ENCODE measurements at places on chromosomes 3 and 15.

- peak; percentile 85 for DNase-seq
Observed at GRCh38 chr3:169966951-169967915, 626 bp downstream of the SEC62 start.

DNA sequence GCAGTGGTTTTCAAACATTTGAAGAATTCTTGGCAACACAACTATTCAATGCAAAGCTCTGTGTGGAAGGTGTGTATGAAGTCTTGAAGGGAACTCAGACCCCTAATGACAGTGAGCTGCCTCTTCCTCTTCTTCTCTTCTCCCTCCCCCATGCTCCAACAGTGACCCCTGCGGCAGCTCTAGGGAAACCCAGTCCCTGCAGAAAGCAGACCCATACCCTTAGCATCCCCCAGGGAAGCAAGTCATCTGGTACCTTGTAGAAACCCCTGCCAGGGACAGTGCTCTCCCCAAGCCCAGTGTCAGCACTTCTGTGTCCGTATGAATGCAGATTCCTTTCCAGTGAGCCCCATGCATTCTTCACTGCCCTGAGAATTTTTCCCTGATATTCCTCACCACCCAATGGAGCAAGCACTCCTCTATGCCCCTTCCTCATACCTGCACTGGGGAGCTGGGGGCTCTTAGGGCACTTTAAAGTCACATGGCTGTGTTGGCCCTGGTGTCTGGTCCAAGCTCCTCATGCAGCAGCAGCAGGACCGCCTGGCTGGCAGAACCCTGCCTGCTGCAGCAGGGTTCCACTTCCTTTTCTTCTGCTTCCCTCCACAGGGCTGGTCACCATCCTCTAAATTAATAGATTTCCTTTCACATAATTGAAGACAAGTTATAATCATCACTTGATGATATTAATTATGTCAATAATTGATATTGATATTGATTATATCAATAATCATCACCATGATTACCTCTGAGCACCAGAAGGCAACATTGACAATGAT is 442.5 kb downstream of the EPHB1 start:
- DNase-seq: no peak

- no peak for DNase-seq
Observed at GRCh38 chr15:37758412-37758811, 176.0 kb upstream of the TMCO5A start.

DNA sequence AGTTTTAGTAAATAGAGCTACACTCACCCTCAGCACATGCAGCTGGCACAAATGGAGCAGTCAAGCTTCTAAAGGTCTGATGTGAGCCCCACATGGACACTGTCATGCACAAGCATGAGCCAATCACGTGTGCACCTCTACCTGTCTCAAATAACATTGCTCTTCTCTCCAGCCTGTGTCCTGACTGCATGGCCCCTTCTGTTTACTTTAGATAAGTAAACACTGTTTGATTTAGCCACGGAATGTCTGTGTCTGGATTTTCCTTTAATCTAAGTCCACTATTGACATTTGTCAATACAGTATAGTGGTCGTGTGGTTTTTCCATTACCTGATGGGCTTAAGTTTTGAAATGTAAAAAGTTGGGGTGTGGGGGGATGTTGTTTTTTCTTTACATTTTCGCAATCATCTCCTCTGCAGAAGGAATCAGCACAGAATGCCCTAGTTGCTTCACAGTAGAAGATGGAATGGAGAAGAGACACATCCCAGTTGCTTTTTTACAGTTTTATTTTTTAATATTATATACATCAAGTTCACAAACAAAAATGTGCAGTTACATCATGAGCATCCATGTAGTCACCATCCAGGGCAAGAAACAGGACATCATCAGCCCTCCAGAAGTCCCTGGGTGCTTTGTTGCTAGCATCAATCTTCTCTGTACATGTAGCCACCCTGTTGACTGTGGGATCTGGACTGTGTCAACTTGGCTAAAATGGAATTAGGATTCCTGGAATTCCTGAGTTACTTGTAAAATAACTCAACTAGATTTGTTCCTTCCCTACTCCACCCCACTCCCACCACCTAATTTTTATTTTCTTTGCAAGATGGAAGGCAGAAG is 146.1 kb downstream of the UACA start:
- no peak for DNase-seq

DNA sequence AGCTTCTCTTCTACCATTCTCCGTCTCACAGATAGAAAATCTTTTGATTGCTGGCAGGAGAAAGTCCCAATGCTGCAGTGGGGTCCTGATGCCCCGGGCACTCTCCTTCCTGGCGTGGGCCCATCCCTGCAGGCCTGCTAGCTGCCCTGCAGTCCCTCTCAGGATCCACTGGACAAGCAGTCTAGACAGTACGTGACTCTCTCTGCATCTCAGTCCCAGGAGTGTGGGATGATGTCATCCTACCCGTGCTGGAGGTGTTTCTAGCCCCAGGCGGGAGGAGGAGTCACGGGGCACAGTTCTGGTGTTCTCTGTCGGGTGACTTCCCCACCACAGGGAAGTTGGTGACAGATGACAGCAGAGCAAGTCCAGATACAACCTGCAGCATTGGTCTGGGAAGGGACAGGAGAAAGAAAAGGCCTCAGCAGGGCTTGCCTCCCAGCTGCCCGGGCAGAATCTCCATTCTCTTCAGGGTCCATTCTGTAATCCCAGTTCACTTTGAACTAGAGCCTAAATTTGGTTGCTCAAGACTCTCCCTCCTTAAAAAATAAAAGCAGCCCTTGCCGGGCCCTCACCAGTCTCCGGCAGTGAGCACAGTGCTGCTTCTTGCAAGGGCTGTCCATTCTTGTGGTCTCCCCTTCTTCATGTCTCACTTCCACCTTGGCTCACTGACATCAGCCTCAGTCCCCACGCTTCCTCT is 30.6 kb downstream of the SLC28A1 start:
- DNase-seq: peak; percentile 30

- no peak for DNase-seq
Observed at GRCh38 chr3:74511078-74511477, 103.4 kb downstream of the CNTN3 start.

DNA sequence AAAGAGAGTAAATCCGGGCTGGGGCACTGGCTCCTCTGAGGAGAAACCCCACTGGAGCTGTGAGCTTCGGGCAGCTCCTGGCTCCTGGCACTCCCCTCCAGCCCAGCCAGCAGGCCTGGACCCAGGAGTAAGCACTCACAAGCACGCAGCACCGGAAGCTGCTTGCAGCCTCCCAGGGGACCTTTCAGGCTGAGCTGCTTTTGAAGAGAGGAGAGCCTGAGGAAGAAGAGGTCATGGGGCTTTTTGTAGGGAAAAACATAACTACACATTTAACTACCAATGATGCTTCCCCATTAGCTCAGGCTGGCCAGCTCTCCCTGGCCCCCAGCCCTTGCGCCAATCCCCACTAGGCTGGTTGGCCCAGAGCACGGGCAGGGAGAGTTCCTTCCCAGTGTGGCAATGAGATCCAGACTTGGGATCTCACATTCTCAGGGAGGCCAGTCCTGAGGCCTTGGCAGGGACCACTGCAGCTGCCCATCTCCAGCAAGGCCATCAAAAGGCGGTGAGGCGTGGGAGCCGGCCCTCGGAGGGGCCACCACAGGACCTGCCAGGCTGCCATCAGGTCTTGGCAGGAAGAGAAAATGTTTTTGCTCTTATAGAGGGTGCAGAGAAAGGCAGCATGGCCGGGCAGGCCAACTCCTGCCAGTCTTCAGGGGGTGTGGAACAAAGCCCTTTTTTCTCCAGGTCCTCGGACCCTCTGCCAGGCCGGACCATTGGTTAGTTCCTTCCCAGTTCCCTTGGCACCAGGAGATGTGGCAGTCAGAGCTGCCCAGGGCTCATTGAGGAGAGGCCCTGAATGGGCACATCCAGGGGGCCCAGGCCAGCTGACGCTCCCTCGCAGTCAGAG is 41.5 kb upstream of the MFGE8 start:
- DNase-seq: no peak

GRCh38 chr15:51801391-51801835 is 28.0 kb upstream of the TMOD3 start:
- no peak for DNase-seq

DNA sequence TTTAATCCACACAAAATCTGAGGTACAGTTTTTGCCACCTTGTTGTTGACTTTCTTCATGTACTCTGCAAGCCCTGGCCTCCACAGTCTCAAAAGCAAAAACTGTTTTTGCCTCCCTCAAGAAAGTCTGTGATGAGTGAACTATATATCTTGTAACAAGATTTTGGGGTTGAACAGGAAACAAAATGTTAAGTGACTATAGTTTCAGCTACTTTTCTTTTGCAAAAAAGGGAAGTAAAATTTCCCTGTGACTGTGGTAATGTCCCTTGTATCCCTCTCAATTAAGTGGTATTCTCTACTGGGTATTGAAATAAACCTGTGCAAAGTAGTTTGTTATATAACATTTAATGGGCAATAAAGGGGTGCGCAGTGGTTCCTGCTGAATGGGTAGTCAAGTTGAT is 21.3 kb upstream of the SCAANT1 start:
- DNase-seq: no peak

GRCh38 chr3:72673011-72673771 is 175.1 kb downstream of the SHQ1 start:
- no peak for DNase-seq

DNA sequence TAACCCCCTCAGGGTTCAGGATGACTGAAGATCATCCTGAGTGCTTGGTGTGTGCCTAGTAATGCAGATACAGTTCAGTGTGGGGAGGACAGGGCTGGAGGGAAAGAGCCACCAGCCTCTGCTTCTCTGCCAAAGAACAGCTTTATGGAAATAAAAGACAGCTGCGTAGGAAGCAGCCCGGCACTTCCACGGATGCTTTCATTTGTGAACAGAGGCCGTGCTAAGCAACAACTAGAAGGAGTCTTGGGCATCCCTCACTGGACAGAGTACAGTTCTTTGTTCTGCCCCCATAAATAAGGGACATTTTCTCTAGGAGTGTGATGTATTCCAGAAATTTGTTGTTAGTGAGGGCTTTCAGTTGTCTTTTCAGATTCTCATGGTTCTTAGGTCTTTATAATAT is 194.8 kb upstream of the RGMA start:
- no peak for DNase-seq

DNA sequence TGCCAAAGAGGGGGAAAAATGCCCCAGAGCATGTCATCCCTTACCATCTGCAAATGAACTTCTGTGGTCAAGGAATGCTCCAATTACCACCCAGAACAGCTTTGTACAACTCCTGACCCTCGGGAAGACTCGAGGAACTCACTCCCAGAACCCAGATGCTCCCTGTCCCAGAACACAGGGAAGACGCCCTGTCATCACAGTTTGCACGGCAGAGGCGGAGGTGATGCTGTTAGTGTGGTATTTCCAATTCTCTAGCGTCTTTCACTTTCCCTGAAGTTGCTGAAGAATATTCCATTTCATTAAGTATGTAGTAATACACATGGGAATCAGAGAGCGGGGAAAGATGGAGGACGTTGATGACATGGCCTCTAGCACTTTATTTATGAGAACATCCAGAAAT is 193.7 kb downstream of the TIGIT start:
- no peak for DNase-seq

DNA sequence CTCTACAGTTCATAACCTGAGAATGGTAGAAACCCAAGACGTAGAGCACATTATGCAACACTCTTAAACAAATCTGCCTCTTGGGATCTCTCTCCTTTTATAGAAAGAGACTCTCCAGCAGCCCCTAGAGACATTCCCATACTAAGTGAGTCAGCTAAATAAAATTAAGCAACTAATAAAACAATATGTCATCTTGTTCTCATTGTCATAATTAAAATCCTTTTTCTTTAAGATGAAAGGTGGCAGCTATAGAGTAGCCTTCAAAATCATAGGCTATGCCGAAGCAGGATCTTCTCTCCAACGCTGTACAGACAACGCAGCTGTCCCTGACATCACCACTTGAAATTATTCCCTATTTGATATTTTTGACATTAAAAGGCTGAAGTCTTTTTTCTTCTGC is 790.0 kb downstream of the FHIT start:
- DNase-seq: no peak

- DNase-seq: no peak
Observed at GRCh38 chr3:188513662-188514328, 359.8 kb downstream of the LPP start.

DNA sequence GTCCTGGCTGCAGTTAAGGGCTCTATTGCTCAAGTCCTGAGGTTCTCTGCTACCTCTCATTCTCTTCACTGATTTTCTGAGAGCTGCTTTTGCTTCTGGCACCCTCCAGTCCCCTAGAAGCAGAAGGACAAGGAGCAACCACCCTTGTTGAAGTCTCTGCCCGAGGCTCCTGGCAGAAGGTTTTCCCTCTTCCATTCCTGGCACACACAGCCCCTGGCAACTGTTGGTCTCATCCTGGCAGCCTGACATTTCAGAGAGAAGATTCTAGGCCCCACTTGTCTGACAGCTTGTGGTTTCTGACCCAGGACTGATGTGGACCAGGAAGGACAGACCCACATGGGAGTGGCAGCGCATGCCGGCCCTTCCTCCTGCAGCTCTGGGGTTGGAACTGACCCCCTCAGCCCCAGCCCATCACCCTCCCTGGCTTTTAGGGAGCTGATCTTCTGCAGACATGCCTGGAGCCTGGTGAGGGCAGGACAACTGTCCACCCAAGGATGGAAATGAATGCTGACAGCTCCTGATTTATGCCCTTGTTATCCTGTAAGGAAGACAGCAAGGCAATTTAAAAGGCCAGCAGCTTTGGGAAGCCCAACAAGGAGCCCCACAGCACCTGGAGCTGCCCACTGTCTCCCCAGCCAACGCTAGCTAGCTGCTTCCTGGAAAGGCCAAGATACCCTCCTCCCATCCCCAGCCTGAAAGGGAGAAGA is 13.0 kb upstream of the NTRK3 start:
- DNase-seq: no peak

GRCh38 chr3:48656061-48656840 is 6.4 kb downstream of the CELSR3 start:
- DNase-seq: no peak

DNA sequence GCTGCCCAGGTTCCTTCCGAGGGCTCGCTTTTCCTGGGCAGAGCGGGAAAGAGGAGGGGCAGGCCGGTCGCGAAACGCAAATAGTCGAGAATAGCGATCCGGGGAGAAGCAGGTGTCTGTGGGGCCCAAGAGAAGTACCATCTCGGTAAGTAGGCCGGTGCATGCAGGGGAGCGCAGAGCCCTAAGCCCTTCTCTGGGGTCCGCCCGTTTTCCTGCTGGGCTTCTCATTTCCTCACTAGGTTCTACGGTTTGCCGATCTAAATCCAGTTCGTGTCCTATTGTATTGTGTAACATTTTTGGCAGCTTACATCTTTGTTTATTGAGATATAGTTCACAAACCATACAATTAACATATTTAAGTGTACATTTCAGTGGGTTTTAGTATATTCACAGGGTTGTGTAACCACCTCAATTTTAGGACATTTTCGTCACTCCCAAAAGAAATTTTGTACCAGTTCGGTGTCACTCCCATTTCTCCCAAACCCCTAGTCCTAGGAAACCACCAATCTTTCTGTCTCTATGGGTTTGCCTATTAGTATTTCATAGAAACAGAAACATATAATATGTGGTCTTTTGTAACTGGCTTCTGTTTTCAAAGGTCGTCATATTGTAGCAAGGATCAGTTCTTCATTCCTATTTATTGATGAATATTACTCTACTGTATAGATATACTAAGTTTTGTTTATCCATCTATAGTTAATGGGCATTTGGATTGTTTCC is 6.8 kb upstream of the TRIM69 start:
- DNase-seq: no peak
